ENCODE measurements at places on chromosomes 6 and 20. TPM values are rescaled to one million over a fixed set of nuclear protein-coding genes. Genes with fewer than 3 reads are reported as not detected.

The CD24 gene
- total RNA-seq, result 95.1 TPM

The TRIM15 gene
- total RNA-seq, result not detected

The BYSL gene
- 41.2 TPM for total RNA-seq

The IL17F gene
- total RNA-seq, result not detected

The ENPP3 gene
- 0.19 TPM for total RNA-seq

The GMPR gene
- 2.0 TPM for total RNA-seq

The CGAS gene
- 0.16 TPM for total RNA-seq

The C20orf204 gene
- total RNA-seq, result 0.99 TPM

The CLDN20 gene
- not detected for total RNA-seq

The OPRM1 gene
- total RNA-seq, result not detected

The PLN gene
- 0.43 TPM for total RNA-seq

The YIPF3 gene
- 132 TPM for total RNA-seq

The HLA-DQB2 gene
- not detected for total RNA-seq

The POPDC3 gene
- total RNA-seq, result 8.6 TPM

The C20orf141 gene
- total RNA-seq, result not detected

The PRKN gene
- 1.5 TPM for total RNA-seq

The LAMP5 gene
- total RNA-seq, result 2.3 TPM

All from astrocyte (in vitro differentiated cells and primary cell).